Heart right ventricle (tissue), 16 donors: ENCODE measurements at places on chromosomes 4 and X.

- no peak for DNase-seq
Observed at GRCh38 chrX:22603060-22603459, 330.3 kb downstream of the CBLL2 start.

- no peak for DNase-seq
Observed at GRCh38 chrX:12866451-12867377, at the start of gene TLR7. Gene TLR7, plus strand, starts transcription at chrX:12867072. Its CDS starts 507 bp downstream, at chrX:12867579.

DNA sequence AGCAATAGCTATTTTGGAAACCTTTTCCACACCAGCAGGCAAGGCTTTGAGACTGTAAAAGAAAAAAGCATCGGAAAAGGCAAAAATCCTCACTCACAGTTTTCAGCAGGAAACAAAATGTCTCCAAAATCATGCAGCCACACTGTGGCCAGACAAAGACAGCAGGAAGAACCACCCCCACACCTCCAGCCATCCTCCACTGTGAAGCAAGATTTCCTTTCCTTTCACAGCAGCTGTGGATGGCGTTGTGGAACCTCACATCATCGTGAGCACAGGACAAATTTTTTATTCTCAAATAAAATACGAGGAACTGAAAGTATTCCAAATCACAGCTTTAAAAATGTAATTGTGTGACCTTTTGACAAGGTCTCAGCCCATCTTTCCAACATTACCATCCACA, 351.7 kb upstream of the NOCT start:
- DNase-seq: no peak

GRCh38 chr4:56691425-56691824, 10.3 kb upstream of the HOPX start:
- DNase-seq: no peak

DNA sequence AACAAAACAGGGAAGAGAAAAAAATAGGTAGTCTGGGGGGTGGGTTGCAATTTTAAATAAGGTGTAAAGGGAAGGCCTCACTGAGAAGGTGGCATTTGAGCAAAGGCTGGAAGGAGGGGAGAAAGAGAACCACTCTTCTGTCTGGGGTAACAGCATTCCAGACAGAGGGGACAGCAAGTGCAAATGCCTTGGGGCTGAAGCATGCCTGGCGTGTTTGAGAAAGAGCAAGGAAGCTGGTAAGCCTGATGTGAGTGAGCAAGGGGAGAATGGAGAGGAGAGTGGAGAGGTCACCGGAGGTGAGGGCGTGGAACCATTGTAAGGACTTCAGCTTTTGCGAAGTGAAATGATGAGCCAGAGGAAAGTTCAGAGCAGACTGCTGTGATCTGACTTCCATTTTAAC, 19.7 kb upstream of the DOCK11 start:
- DNase-seq: no peak

GRCh38 chr4:63663870-63664269, 745.4 kb downstream of the TECRL start:
- DNase-seq: no peak

DNA sequence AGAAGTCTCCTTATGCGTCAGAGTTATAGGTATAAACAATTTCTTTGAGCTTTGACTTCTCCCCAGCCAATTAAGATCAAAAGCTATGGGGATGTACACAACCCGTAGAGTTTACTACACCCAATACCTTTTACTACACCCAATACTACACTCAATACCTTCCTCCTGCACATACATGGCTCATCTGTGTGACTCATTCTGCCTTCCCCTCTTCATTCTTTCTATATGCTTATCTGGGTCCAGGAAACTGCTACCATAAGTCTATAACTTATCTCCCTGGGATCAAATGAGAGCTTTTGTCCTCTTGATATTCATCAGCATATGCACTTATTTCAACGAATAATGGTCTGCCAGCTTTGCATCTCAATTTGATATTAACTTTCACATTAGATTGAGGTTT, 28.2 kb downstream of the ANKRD50 start:
- no peak for DNase-seq

DNA sequence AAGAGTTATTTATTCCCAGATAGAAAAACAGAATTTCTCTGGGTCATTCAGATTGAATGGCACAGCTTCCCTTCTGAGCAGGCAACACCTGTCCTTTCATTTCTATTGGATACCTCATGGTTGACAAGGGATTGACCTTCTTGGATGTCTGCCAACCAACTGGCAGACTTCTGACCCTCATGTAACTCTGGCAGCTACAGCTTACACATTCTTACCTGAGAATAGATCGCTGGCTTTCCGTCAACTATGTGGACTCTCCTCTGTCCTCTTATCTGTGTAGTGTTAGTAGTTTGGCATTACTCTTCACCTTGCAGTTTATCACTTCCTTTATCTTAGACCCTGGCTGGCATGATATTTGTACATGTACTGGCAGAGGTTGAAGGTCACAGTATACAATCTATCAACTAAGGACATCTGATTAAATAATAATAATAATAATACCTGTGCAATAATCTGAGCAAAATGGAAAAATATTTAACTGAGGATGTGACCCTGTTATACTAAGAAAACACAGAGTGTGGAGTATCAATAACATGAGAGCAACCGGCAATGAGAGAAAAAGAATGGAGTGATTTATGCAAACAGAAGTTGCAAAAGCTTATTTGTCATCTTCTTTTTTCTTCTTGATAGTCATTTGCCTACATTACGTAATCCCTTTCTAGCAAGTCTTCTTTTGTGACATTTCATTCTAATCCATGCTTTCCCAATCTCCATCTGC, 1118.2 kb downstream of the ARAP2 start:
- no peak for DNase-seq

DNA sequence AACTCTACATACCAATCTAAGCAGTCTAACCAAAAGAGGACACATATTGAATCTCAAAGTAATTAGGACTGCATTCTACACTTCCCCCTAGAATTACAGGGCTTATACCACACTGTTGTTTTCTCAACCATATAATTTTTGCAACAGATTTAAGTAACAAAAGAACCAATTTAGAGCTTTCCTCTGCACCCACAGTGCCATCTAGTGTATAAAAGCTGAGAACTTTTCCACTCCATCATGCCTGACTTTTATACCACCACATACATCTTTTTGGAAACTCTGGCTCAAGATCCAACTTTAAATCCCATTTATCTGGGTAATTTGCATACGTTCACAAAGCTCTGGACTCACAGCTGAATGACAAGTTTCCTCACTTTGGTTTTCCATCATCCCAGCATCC, 99.5 kb downstream of the EFHC2 start:
- DNase-seq: no peak

- DNase-seq: no peak
Observed at GRCh38 chr4:77074381-77074831, 1.4 kb downstream of the CCNI start.

DNA sequence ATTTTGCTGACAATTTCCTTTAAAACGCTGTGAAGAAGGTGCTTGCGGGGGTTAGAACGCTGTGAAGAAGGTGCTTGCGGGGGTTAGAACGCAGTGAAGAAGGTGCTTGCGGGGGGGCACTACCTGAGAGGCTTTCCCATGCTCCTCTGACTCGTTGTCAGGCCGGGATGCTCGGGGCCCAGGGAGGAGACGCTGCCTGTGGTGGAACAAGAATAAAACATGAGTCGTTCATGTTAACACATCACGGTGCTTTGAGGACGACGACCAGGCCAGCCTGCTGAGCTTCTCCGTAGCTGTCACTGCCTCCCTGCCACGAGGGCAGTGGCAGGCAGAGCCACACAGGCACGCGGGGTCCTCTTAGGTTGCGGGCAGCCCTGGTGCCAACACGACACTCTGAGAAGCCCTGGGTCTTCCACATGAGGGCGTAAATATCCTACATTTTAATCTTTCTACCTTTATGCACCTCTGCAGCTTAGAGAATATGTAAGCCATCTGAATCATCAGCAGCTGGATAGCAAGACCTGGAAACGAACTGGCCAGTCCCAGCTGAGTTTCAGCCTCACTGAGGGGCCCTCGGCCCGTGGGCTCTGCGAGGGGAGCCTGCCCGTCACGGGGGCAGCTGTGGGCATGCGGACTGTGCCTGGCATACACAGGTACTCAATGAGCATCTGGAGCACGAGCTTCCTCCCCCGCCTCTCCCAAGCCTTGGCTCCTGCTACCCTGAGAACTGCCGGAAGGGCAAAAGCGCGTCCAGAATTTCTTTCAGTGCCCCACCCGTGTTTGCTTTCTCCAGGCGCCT, 47.0 kb downstream of the FGFRL1 start:
- DNase-seq: no peak

DNA sequence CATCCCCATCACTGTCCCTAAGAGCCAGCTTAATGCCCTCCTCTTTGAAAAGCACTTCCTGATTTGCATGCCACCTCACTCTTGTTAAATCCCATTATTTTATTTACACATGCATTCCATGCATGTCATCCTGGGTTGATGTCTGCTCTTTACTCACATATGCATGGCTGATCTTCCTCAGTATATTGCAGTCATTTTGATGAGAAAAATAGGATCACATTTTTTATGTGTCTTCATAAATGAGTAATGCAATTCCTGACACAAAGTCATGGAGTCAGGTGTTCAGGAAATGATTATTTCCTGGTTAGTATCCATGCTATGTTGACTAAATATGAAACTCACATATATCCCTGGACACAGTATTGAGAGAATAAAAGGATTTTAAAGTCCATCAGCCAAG, 204.7 kb downstream of the SLIT2 start:
- DNase-seq: no peak

DNA sequence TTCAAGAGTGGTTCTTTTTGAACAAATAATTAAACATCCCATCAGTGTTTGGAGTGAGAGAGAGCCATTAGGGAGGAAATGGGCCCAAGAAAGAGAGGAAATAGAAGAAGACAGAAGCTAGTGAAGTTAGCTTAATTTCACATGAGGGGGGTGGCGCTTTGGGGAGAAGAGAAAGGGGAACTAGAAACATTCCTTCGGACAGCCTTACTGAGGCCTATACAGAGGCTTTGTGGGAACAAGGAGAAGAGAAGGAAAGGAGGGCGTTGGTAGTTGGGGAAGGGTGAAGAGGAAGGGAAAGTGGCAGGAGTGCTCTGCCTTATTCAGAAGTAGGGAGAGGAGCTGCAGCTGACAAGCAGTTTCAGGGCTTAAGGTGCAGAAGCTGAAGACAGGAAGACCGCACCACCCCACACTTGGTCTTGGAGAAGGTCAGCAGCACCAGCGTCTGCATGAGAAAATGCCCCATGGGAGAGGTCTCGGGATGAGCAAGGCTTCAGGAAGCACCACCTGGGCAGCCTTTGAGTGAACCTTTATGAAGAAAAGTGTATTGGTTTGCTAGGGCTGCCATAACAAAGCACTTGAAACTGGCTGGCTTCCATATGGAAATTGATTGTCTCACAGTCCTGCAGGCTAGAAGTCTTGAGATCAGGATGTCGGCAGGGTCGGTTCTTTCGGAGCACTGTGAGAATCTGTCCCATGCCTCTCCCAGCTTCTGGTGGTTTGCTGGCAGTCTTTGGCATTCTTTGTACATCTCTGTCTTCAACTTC, 85.1 kb downstream of the KIT start:
- no peak for DNase-seq

DNA sequence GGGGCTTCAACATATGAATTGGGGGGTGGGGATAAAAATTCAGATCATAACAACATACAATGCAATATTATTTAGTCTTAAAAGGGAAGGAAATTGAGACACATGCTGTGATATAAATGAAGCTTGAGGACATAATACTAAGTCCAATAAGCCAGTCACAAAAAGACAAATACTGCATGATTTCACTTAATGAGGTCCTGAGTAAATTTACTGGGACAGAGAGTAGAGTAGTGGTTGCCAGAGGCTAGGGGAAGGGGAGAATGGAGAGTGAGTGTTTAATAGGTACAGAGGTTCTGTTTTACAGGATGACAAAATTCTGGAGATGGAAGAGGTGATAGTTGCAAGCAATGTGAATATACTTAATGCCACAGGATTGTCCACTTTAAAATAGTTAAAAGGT, 89.2 kb upstream of the RAPGEF2 start:
- DNase-seq: no peak

- DNase-seq: no peak
Observed at GRCh38 chr4:64503416-64503815, 94.2 kb upstream of the TECRL start.

GRCh38 chr4:94345266-94345665, 2.6 kb upstream of the HPGDS start:
- DNase-seq: no peak

DNA sequence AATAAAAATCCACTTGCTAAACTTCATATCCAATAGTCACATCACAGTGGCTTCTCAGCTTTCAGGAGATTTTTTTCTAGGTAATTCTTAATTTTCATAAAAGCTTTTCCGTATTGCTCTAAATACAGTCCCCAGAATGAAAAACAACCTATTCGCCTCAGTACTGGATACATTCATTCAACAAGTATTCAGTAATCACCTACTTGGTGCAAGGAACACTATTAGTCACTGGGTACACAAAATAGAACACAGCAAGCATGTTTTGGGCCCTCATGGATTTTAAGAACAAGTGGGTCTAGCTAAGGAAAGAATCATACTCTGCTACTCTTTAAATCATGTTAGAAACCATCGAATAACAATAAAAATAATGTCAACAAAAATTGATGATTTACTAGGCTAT, 2.8 kb upstream of the BEX3 start:
- no peak for DNase-seq

- no peak for DNase-seq
Observed at GRCh38 chrX:134741746-134742145, 83.5 kb upstream of the PLAC1 start.

DNA sequence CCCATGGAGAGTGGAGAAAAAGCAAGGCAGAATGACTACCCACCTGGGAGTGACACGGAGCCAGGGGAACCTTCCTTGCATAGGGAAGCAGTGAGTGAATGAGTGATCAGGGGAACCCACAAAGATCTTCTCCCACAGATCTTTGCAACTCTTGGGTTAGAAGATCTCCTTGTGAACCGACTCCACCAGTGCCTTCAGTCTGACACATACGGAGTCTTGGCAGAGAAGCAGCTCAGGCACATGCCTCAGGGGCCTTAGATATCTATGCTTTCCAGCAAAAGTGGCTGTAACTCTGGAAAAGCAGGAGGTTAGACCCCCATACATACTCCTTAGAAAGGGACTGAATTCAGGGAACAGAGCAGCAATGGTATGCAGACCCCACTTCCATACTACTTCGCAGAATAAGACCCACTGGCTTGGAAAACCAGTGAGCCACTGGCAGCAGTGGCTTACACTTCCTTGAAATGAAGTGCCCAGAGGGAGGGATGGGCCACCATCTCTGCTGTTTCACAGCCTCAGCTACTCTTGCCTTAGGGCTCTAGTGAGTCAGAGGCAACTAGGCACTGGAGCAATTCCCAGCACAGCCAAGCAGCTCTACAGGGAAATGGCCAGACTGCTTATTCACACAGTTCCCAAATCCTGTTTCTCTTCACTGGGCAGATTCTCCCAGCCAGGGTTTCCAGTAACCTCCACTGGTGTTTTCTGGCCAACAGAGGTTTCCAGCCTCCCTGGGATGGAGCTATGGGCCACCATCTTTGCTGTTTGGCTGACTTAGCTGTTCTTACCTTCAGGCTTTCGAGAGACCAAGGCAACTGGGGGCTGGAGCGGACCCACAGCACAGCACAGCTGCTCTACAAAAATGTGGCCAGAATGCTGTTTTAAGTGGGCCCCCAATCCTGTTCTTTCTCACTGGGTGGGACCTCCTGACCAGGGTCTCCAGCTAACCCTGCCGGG, 82.8 kb upstream of the TCEAL2 start:
- DNase-seq: no peak
